ENCODE measurements at places on chromosomes 4 and X.

- peak overlapping the region; percentile 14 for H3K4me3 ChIP-seq
- peaks cover 64% of the 10 kb centered on the region for H3K4me1 ChIP-seq
- H3K27ac ChIP-seq: peak overlapping the region; percentile 78
- no peaks in the 10 kb centered on the region for H3K36me3 ChIP-seq
- peaks cover 18% of the 10 kb centered on the region for H3K27me3 ChIP-seq
Measured at GRCh38 chr4:38310446-38311043, 350.3 kb downstream of the PTTG2 start.

GRCh38 chr4:53916431-53916889 lies 147.9 kb downstream of the CHIC2 start:
- H3K4me3 ChIP-seq: no peak overlapping the region
- H3K27ac ChIP-seq: no peak overlapping the region
- no peak for DNase-seq
- peaks cover 5% of the 10 kb centered on the region for H3K27me3 ChIP-seq
- no peaks in the 10 kb centered on the region for H3K36me3 ChIP-seq

GRCh38 chrX:9745417-9746115 lies 20.1 kb downstream of the GPR143 start:
- peaks cover 6% of the 10 kb centered on the region for H3K36me3 ChIP-seq
- H3K4me1 ChIP-seq: peaks cover 10% of the 10 kb centered on the region
- DNase-seq: peak; percentile 10
- peaks cover 3% of the 10 kb centered on the region for H3K27me3 ChIP-seq
- peak overlapping the region; percentile 81 for H3K27ac ChIP-seq
- H3K4me3 ChIP-seq: no peak overlapping the region

- no peaks in the 10 kb centered on the region for H3K36me3 ChIP-seq
- DNase-seq: no peak
- no peak overlapping the region for H3K4me3 ChIP-seq
- H3K27me3 ChIP-seq: no peaks in the 10 kb centered on the region
- no peaks in the 10 kb centered on the region for H3K4me1 ChIP-seq
- no peak overlapping the region for H3K27ac ChIP-seq
Measured at GRCh38 chr4:60930866-60931265, 269.3 kb upstream of the ADGRL3 start.

DNA sequence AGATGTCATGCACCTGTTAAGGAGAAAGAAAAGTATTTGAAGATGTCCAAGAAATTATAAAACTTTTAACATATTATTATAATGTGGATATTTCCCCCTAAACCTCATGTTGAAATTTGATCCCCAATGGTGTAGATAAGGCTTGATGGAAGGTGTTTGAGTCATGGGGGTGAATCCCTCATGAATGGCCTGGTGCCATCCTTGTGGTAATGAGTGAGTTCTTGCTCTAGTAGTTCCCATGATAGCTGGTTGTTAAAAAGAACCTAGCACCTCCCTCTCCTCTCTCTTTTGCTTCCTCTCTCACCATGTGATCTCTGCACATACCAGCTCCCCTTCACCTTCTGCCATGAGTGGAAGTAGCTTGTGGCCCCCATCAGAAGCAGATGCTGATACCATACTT lies 176.6 kb upstream of the NR3C2 start:
- no peaks in the 10 kb centered on the region for H3K36me3 ChIP-seq
- no peak overlapping the region for H3K4me3 ChIP-seq
- DNase-seq: no peak
- no peaks in the 10 kb centered on the region for H3K27me3 ChIP-seq
- no peak overlapping the region for H3K27ac ChIP-seq
- H3K4me1 ChIP-seq: no peaks in the 10 kb centered on the region
